H4 (cell line): ENCODE measurements at places on chromosomes 2 and 18.

GRCh38 chr2:15730545-15731212 lies 139.0 kb downstream of the DDX1 start:
- peak; percentile 75 for DNase-seq

- DNase-seq, result peak; percentile 74
Observed at GRCh38 chr2:48114256-48114655, 208.0 kb upstream of the FBXO11 start.

DNA sequence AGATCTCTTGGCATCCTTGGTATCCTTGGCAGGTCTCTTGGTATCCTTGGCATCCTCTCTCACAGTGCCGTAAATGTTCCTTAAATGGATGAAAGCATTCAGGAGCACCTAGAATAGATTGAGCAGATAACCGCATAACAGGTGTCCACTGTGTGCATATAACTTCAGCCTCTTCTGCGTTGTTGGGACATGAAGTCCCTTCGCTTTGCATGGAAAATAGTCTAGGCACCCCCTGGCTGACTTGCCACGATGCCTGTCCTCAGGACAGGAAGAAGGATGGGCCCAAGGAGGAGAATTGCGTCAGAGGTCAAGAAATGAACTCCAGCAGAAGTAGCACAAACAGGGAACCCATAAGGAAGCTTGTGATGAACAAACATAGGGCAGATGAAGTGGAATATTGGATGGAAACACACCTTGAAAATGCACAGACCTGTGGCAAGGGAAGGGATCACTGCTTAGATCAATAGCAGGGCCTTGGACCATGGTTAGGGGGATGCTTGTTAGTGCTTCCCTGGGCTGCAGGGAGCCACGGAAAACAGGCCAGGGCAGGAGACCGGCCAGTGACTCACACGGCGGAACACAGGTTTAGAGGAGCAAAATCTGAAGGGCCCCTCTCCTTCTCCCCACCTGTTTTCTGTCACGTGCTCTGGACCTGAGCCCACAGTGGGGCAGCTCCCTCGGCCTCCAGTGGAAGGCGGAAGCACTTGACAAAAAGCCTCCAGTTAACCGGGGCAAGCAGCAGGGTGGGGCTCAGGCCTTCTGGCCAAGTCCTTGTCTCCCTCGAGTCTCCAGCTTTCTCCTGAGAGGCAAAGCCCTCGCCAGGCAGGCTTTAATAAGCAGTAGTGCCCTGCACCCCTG lies 99.2 kb upstream of the ASAP2 start:
- no peak for DNase-seq

- DNase-seq, result no peak
Observed at GRCh38 chr2:16640867-16641266, 24.8 kb downstream of the CYRIA start.

- DNase-seq, result no peak
Observed at GRCh38 chr2:221571551-221572218, 419 bp downstream of the EPHA4 start.

DNA sequence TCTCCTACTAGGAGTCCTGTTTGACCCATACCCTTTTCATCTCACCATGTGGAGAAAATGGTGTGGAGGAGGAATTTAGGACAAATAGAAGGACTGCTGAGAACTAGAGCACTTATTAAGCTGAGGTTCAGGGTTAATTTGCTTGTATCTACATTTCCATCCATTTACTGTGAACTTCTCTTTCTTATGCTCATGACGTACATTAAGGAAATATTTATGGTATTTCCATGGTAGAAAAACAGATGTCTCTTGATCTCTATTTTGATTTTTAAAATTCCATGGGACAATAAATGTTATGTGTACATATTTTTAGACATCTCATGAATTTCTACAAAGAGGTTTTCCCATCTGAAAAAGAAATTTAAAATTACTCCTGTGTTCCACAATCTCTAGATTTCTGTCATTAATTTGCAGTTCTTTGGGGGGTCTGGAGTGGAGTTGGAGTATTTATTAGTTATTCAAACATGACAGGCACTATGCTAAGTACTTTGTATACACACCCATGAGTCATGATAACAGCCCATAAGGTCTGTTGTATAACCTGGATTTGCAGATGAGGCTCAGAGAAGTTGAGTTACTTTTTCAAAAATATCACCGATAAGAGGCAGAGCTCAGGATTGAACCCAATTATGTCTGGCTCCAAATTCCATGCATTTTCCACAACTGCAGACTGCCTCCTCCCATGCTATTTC lies 112.6 kb downstream of the COPS8 start:
- no peak for DNase-seq

- no peak for DNase-seq
Observed at GRCh38 chr2:112807233-112807807, 23.0 kb upstream of the IL1A start.

GRCh38 chr2:190964170-190964795 lies 49.7 kb downstream of the STAT1 start:
- DNase-seq, result no peak

DNA sequence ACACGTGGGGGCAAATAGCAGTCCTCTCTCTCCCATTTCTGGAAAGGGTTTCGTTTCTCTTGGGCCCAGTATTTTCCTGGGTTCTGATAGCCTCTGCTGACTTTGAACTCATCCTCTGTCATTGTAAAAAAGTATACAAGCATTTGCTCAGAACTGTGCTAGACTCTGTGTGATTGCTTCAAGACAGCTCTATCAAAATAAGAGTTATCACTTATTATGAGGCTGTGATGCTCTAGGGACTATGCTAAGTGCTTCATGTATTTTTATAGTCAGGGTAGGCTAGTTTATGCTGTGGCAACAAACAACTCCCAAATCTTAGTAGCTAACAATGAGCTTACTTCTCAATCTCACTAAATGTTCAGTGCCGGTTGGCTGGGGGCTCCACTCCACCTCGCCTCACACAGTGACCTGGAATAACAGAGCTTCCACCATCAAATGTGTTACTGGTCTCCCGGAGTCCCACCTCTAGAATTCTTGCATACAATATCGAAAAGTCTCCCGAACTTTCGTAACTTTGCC lies 110.8 kb upstream of the CDC42EP3 start:
- DNase-seq, result no peak

- no peak for DNase-seq
Observed at GRCh38 chr2:140759426-140760156, 1371.2 kb downstream of the LRP1B start.

DNA sequence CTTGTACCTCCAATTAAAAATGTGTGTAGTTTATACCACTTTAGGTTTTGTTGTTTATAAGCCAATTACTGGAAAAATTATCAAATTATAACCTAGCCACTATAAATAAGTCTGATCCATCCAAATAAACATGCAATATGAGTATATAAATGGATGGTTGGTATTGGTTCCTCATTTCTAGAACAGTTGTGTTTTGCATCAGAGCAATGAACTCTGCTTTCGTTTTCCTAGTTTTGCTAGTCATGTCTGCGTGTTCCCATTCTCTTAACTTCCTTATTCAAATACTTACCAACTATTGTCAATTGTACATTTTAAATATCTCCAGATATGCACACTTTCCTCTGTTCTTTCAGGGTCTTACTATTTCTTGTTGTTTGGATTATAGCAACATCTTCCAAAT lies 641.7 kb downstream of the NR4A2 start:
- DNase-seq, result no peak

DNA sequence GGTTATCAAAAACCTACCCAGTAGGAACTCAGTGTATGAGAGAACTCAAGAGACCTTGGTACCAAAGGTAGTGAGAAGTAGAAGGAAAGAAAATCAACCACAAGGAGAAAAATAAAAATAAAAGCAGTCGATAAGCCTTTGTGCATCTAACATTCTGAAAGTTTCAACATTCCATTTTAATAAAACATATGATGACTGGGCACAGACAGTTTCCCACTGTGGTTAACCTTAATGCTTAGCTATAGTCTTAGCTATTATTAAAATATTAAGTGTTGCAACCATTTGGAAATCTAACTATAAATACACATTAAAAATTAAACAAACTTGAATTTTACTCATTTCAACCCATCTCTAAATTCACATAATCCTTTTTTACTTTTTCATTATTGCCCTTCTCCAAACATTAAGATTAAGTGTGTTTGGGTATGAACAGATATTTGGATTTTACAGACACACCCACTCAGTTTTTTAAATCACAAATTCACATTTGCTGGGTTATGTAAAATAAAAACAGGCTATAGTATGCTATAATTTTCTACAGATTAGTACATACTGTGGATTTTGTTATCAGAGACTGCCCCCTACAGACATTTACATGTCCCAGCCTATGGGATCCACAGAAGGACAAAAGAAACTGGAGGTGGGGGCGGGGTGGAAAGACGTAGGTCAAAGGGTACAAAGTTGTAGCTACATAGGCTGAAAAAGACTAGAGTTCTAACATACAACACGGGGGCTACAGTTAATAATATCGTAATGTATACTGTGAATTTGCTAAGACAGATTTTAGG lies 32.8 kb downstream of the SRBD1 start:
- DNase-seq, result peak; percentile 22

GRCh38 chr2:234770031-234770506 lies 181.7 kb upstream of the SH3BP4 start:
- DNase-seq, result peak; percentile 35

GRCh38 chr2:12928775-12929401 lies 212.2 kb downstream of the TRIB2 start:
- no peak for DNase-seq

DNA sequence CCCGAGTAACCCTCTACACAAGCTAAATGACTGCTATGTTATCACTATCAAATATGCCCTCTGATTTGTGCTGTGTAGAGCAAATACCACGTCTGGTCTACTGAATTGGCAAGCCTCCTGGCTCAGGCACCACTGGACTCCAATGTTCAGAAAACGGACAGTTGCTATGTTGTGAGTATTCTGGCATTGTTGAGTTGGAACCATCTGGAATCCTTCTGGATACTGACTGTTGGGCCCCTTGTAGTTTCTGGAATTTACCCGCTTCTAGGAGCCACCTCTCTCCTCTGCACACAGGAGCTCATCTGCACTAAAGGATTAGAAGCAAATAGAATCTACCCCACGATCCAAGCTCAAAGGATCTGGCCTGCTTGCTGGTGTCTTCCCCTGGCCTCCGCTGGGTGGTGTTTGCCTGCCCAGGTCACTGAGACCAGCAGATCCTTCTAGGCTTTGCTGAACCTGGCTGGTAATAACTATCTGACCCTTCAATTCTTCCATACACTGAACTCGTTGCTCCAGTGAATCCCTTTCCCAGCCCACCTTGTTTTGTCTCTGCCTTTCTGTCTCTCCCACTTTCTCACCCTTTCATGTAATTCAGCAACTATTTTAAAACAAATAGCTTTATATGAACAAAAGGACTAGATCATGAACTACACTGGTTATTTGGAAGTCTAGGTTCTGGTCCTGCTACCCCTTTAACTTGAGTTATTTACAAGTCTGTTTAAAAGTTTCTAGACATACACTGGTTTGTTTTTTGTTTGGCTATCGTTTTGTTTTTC lies 2.1 kb upstream of the HAAO start:
- no peak for DNase-seq

- no peak for DNase-seq
Observed at GRCh38 chr2:179331061-179331460, 66.4 kb upstream of the SESTD1 start.

DNA sequence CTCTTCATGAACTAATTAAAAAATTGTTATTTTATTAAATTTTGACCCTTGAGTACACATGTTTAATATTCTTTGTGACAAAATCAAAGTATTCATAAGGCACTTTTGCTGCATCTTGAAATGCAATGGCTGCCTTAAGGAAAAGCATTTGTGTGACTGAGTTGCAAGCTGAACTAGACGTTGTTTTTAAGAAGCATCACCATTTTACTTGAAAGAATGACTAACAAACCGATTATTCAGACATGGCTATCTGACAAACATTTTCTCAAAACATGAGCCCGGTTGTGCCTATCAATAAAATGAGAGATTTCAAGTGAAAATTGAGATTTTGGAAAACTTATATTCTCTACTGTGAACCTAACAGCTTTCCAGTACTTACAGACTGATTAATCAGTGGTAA lies 2.8 kb downstream of the GCFC2 start:
- no peak for DNase-seq

GRCh38 chr2:26562811-26563645 lies 78.1 kb downstream of the CIB4 start:
- peak; percentile 81 for DNase-seq

DNA sequence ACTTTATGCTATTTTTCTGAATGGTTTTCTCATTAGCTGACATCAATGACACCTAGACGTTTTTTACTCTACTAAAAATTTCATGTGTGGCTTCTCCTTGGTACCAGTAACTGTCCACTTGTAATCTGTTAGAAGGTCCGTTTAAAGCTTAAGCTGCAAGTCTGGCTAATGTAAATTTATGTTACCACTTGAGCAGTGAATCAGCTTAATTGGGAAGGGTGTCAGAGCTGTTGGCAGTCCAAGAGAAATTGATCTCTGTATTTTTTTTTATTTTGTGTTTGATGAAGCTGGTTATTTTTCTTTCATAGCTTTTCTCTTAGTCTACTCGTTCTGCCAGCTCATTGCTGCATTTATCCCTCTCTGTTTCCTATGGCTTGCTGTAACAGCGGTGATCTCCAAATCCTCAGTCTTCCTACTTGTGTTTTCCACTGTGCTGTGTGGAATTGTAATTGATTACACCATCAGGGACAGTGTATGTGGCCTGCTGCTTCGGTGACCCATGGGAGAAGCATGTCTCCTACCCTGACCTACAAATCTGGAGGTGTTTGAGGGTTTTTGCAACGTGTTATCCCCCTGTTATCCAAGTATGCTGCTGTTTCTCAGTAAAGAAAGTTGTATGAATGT lies 724.2 kb upstream of the REG3G start:
- DNase-seq, result no peak

DNA sequence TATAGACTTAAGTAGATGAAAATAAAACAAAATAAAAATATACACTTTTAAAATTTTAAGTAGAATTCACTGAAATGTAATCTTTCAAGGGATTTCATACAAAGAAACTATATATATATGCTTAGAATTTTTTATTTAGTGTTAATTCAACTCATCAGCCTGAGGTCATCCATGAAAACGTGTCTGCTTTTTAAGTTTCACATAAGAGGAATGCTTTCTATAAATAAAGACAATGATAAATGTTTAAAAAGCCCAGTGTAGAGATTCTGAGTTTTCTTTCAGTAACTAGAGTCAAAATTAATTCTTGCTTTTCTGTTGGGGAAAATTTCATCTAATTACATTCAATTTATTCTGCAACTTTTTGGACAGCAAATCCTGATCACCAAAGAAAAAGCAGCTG lies 213.3 kb downstream of the MBD5 start:
- DNase-seq, result no peak

- no peak for DNase-seq
Observed at GRCh38 chr18:23671564-23671963, 8.9 kb upstream of the ANKRD29 start.

DNA sequence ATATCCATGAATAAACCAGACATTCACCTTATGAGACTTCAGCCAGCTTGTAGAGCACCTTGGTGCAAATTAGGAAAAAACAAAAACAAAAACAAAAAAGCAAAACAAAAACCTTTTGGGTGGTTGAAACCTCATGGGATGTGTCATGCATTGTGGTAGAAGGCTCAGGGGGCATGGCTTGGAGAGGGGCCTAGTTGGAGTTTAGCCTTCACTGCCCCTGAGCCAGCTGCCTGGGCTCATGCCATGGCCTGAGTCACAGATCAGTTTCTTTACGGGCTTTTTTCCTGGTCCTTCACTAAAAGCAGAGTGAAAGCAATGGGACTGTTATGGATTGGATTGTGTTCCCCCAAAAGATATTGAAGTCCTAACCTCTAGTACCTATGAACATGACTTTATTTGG lies 22.0 kb upstream of the DAPL1 start:
- no peak for DNase-seq
